ENCODE measurements at places on chromosomes 6 and 20.

DNA sequence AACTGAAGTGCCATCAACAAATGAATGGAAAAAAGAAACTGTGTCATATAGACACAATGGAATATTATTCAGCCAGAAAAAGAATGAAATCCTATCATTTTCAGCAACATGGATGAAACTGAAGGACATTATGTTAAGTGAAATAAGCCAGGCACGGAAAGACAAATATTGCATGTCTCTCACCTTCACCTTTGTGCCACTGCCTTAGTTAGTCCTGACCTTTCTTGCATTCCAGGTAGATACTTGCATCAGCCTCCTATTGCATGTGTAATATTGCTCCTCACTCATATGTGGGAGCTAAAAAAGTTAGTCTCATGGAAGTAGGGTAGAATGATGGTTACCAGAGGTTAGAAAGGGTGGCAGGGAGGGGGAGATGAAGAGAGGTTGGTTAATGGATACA lies 14.9 kb downstream of the NOTCH4 start:
- no peak for DNase-seq

DNA sequence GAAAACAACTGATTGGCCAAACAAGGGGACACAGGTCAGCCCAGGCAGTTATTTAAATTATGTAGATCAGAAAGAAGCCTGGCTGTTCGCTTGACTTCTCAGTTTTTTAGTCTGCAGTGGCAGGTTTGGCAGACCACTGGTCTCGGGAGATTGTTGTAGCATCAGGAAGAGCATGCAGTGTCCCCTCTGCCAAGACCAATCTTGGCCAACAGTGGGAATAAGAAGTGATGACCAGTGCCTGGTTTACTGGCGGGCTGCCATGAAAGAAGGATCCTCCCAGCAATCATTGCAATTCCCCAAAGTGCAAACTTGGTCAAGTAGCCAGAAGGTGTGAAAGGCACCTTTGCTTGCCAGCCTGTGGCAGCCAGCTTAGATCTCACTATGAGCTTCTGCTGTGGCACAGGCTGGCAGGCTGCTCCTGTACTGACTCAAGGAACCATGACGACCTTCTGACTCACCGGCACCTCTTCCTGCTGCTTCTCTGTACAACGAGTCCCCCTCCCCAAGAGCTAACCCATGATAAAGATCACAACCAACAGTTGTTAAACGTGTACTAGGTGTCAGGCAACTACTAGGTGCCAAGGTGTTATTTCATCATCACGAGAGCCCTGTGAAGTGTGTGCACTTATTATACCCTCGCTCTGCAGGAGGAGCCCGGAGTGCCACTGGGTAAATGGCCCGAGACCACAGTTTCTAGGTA lies 76.8 kb upstream of the DUSP22 start:
- DNase-seq: peak; percentile 30

GRCh38 chr20:63151554-63152321 lies 64.2 kb downstream of the YTHDF1 start:
- no peak for DNase-seq

GRCh38 chr6:125453516-125453915 lies 151.7 kb upstream of the HDDC2 start:
- no peak for DNase-seq

GRCh38 chr20:63682384-63683139 lies 13.9 kb upstream of the TNFRSF6B start:
- no peak for DNase-seq

DNA sequence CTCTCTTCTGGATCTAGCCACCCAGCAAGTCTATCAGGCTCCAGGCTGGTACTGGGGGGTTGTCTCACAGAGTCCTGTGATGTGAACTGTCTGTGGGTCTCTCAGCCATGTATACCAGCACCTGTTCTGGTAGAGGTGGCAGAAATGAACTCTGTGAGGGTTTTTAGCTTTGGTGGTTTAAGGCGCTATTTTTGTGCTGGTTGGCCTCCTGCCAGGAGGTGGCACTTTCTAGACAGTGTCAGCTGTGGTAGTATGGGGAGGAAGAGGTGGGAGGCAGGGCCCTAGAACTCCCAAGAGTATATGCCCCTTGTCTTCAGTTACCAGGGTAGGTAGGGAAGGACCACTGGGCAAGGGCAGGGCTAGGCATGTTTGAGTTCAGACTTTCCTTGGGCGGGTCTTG lies 75.8 kb downstream of the SNAP91 start:
- DNase-seq: no peak

GRCh38 chr6:100404051-100404450 lies 60.7 kb downstream of the SIM1 start:
- DNase-seq: no peak

All from CD4-positive, alpha-beta T cell treated with Interleukin-1 beta for 1 hour (primary cell).